ENCODE measurements at places on chromosomes 6 and 20.

- DNase-seq = peak; percentile 57
These were observed 697 bp downstream of the PPT2 start for GRCh38 chr6:32154514-32155161.

DNA sequence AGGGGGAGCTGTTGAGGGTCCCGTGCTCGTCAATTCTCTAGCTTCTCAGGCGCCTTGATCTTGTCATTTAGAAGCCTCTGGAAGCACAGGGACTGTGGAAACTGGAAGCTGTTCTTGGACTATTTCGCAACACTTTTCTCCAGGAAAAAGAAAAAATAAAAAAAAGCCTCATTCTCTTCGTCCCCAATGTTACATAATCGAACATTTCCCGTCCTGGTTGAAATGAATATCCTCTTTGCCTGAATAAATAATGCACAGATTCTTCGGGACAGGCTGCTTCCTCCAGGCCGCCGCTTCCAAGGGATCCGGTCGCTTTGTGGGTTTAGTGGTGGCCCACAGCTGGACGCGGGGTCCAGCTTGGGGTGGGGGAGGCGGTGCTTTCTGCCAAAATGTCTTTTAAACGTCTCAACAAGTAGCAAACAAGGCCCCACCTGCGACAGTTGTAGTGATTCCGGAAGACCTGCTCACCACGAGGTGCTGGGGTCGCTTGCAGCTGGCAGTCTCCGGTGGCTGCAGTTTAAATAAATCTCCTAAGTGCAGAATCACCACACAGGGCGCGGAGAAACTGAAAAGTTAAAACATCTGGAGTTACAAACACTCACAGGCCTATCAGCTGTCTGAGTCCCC lies 125.9 kb upstream of the ESR1 start:
- DNase-seq = no peak

DNA sequence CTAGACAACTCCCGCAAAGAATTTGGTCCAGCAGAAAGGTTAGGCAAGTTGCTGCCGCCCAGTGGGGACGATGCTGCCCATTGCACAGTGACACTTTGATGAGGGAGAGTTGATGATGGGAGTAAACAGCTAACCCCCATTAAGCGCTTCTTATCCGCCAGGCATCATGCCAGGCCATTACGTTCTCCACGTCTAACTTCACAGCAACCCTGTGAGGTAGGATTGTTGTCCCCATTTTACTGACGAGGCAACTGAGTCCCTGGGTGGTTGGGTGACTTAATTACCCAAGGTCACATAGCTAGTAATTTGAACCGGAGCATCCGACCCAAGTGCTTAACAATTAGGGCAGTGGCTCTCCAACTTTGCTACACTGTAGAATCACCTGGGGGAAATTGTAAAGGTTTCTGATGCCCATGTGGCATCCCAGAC lies 738 bp downstream of the RALGAPB start:
- no peak for DNase-seq

DNA sequence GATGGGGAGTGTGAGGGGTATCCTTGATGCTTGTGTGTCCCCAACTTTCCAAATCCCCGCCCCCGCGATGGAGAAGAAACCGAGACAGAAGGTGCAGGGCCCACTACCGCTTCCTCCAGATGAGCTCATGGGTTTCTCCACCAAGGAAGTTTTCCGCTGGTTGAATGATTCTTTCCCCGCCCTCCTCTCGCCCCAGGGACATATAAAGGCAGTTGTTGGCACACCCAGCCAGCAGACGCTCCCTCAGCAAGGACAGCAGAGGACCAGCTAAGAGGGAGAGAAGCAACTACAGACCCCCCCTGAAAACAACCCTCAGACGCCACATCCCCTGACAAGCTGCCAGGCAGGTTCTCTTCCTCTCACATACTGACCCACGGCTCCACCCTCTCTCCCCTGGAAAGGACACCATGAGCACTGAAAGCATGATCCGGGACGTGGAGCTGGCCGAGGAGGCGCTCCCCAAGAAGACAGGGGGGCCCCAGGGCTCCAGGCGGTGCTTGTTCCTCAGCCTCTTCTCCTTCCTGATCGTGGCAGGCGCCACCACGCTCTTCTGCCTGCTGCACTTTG lies at the start of gene TNF:
TSS of gene TNF (plus strand) at position 231 of the 567 bp plus-strand sequence. CDS start at position 408, 177 bp downstream.
- DNase-seq = no peak

- no peak for DNase-seq
These were observed 280.1 kb upstream of the PLCB4 start for GRCh38 chr20:8788831-8789230.

- no peak for DNase-seq
These were observed 19.7 kb downstream of the RAB44 start for GRCh38 chr6:36717231-36717825.

GRCh38 chr6:141105481-141105880 lies 1027.2 kb upstream of the GJE1 start:
- no peak for DNase-seq

GRCh38 chr6:110560239-110561007 lies 84.0 kb upstream of the SLC22A16 start:
- DNase-seq = no peak

DNA sequence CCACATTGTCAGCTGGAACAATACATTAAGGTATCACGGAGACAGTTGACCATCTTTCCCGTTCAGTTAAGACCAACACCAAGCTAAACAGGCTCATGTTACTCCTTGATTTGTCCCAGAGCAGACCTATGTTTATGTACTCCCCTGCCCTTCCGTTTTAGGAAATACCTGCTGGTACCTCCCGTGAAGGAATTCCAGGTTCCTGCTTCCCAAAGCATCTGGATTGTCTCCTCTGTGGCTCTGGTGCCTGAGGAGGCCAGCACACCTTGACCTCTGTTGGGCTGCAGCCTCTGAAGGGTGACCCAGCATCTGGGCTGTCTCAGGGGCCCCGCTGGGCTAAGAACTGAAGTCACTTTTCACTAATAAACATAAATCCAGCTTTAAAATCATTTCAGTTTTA lies 647.8 kb upstream of the MARCKS start:
- DNase-seq = no peak

DNA sequence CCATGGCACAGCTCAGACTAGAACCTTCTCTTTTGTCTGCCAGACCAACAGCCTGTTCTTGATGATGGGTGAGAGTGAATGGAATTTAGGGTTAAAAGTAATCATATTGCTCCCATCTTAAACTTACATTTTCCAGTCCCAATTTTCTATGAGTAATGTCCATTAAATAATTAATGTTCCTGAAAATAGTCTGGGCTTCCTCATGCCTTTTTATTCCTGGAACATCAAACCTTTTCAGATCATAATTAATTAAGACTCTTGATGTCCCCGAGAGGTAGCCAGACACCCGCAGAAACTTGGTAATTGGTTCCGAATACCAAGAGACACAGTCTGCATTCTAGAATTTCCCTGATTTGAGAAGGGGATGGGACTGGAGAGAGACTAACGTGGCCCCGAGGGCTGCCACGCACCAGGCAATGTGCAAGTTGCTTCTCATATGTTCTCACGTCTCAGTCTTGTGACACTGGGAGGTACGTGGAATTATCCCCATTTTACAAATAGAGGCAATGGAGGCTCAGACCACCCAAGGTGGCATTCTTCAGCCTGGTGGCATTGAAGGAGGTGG lies 78.6 kb upstream of the TOX2 start:
- DNase-seq = no peak

DNA sequence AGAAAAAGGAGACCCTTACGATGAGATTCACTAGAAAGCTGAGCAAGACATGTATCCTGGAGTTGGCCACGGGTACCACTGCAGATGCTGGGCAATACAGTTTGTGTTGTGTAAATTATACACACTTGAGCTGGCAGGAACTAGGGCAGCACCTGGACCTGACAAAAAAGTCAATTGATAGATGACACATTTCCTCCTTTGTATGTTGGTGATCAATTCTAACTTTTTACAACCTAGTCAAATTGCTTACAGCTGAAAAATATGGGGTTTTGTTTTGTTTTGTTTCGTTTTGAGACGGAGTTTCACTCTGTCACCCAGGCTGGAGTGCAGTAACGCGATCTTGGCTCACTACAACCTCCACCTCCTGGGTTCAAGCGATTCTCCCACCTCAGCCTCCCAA lies 108.9 kb downstream of the UST start:
- no peak for DNase-seq

GRCh38 chr6:145813285-145814034 lies 1.1 kb downstream of the FBXO30 start:
- no peak for DNase-seq

DNA sequence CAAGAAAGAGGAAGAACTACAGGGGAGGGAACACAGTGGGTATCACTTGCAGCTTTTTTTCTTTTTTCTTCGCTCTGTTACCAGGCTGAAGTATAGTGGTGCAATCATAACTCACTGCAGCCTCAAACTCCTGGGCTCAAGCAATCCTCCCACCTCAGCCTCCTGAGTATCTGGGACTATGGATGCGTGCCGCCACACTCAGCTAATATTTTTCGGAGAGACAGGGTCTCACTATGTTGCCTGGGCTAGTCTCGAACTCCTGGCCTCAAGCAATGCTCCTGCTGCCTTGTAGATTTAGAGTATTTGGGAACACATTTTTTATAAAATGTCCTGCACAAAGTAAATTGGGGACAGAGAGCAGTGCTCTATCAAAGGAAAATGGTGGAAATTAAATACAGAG lies 28.3 kb downstream of the PARD6B start:
- DNase-seq = no peak

DNA sequence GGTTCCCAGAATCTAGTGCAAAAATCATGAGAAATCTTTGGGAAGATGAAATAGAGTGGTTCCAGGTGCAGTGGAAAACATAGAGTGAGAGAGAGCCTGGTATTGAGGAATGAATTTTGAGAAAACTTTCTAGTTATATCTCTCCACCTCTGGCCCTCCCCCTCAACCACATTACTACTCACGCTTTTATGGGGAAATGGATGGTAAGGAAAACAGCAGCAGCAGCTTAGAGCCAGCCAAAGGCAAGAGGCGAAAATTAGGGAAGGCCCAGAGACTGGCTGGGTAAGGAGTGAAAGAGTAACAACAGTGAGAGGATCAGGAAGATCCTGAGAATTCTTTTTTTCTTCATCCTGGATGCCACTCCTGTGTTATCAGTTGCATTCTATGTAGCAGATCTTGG lies 187.9 kb upstream of the ECI2 start:
- DNase-seq = no peak

GRCh38 chr6:56616967-56617366 lies 25.7 kb downstream of the DST start:
- DNase-seq = no peak

DNA sequence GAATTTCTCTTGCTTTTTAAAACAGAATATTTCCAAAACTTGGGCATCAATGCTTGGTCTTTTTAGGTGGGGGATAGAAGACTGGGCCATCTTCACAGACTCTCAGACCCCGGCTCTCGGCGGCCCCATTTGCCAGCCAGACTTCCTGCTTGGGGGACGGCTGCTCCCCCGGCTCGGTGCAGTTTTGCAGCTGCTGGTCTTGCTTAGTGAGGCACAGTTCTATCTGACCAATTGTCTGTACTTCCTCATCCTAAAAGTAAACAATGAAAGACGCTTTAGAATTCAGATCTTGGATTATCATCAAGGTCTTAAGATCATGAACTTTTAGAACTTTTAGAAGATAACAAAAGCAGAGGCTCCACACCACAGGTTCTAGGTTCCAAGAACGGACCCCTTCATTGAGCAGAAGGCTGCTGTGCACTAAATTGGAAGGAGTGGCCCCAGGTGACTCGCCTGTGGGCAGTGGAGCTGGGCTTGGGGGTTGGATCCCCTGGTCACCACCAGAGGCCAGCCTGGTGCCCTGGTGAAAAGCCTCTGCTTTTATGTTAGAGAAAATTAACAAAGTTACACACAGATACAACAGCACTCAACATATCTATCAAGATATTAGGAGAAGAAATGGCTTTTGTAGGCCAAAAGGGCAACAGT lies 26.7 kb downstream of the RNASET2 start:
- DNase-seq = no peak

- no peak for DNase-seq
These were observed 249.1 kb downstream of the QKI start for GRCh38 chr6:163663575-163663974.

GRCh38 chr6:117267766-117268534 lies 2.6 kb downstream of the VGLL2 start:
- DNase-seq = no peak

- no peak for DNase-seq
These were observed 161.1 kb downstream of the DLL1 start for GRCh38 chr6:170129691-170130171.

DNA sequence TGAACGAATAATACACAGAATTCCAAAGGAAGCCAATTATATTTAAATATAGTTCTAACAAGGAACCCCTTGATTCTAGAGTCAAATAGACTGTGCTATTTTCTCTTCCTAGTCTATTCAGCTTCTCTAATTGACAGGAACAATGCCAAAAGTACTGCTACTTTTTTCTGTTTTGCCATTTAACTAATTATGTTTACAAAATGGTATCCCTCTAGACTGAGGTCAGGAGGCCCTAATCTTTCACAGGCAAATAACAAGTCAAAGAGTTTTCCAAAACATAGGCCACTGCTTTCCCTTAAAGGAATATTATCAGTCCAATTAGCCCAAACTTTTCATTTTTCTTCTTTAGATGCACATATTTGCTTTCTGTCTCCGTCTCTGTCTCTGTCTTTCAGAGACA lies 539.3 kb downstream of the RFPL4B start:
- DNase-seq = no peak

DNA sequence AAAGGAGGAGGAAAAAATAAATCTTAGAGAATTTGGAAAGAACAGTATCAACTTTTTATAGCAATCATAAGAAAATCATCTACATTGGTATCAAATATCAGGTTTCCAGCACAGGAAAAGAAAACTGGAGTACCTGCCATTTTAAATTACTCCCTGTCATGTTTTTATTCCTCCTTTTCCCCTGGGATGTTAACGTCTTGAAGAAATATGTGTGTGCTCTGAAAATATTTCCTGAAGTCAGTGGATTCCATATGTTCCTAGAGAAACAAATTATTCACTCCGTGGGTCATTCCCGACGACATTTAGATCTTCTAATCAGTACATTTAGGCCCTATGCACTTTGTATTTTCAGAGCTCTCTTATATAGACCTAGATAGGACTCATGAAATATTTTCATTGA lies 42.0 kb upstream of the RSPO3 start:
- no peak for DNase-seq

- no peak for DNase-seq
These were observed 96.4 kb upstream of the EPHA7 start for GRCh38 chr6:93515736-93516135.

- DNase-seq = no peak
These were observed 70.8 kb downstream of the PYGB start for GRCh38 chr20:25318471-25319240.

DNA sequence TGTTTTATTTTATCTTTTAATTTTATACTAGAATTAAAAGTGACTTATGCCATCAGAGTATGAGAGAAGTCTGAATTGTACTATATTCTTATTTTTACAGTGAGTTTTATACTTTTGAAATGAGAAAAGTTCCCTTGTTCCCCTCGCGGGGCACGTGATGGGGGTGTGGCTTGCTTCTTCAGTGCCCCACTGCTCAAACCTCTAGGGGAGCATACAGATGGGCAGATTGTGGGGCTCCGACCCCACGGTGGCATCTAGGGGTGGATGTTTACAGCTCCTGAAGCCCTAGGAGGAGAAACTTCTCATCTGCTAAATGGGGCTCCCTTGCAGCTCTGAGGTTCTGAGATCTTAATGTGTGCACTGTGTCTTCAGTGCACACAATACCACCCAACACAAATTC lies 11.9 kb upstream of the MAS1L start:
- DNase-seq = no peak

All from D721Med (cell line).